Stimulated activated CD4-positive, alpha-beta T cell treated with anti-CD3 and anti-CD28 coated beads, Interleukin-15, amount 100 ng/mL, for 1 hour (primary cell): ENCODE measurements at places on chromosomes 2 and 18.

DNA sequence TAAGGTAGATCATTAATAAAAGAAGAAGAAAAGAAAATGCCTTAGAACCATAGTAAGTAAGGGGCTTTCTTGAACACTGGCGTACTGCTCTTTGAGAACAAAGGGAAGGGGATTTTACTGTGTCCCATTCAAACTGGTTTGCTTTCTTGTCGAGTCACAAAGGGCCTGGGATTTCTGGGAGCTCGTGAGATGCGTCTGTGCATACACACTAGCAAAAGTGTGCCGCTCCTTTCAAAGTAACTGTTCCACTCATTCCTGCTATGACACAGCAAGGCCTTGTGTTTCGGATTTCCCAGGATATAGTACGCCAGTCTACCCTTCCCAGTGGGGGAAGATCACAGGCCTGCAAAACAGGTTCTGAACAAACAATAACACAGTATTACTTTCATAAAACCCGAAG lies 93.0 kb downstream of the KCTD18 start:
- no peak for DNase-seq

DNA sequence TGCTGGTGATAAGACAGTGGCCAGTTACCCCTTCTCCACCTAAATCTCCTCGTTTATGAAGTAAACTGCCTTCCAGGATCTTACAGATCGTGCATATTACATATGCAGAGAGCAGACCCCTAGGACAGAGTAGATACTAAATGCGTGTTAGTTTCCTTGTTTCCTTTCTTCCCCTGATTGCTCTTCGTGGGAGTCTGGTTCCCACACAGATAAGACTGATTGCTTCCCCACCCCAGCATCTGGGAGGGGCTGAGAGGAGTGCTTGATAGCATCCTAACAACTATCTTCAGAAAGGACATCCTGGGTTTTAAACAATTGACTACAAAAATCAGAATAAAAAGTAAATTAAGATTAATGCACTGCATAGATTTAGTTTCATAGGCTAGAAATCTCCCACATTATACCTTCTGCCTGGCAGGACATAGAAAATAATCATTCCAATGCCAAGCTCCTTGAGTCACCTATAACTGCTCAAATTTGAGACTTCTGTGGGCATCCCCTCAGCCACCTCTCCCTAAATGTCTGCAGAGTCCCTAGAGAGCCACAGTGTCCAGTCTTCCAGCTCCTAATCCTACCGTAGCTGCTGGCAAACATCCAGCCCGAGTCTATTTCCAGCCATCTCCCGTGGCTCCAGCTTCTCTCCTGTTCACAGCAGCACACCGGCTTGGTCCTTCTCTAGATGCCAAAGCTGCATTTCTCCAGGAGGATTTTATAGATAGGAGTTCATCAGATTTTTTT lies 128.3 kb downstream of the LRRC30 start:
- no peak for DNase-seq

- no peak for DNase-seq
Measured at GRCh38 chr2:212052412-212053159, 486.0 kb downstream of the ERBB4 start.

DNA sequence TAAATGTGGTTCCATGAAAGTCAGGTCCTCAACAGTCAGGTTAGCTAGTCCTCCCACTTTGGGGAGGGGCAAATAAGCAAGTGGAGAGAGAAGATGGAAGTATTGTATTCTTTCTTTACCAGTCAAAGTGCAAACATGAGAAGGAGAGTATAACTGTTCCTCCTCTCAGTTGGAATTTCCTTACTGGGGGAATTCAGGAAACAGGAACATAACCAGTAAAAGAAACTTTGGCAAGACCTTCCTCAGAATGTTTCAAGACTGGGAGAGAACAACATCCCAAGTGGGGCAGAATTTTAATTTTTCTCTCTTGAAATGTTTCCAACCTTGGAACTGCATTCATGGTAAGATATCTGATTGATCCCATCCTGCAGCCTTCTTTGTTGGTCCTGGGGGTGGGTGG lies 552.4 kb upstream of the TNP1 start:
- DNase-seq = no peak

DNA sequence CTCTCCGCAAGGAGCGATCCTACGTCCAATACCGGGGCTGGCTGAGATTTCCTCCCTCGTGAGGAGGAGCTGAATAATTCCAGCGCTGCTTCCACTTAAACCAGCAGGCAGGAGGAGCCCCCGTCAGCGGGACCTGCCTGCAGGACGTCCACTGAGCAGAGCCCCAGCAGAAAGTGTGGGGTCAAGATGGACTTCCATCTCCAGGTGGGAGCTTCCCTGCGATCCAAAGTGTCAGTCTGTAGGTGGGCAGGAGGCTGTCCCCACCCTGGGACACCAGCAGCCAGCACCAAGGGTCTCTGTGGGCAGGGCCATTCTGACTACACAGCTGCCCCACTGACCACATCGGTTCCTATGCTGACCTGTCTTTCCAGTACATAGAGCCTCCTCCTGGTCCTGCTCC lies 462 bp upstream of the OTOS start:
- no peak for DNase-seq

- no peak for DNase-seq
Measured at GRCh38 chr2:142041996-142042395, 88.8 kb downstream of the LRP1B start.

DNA sequence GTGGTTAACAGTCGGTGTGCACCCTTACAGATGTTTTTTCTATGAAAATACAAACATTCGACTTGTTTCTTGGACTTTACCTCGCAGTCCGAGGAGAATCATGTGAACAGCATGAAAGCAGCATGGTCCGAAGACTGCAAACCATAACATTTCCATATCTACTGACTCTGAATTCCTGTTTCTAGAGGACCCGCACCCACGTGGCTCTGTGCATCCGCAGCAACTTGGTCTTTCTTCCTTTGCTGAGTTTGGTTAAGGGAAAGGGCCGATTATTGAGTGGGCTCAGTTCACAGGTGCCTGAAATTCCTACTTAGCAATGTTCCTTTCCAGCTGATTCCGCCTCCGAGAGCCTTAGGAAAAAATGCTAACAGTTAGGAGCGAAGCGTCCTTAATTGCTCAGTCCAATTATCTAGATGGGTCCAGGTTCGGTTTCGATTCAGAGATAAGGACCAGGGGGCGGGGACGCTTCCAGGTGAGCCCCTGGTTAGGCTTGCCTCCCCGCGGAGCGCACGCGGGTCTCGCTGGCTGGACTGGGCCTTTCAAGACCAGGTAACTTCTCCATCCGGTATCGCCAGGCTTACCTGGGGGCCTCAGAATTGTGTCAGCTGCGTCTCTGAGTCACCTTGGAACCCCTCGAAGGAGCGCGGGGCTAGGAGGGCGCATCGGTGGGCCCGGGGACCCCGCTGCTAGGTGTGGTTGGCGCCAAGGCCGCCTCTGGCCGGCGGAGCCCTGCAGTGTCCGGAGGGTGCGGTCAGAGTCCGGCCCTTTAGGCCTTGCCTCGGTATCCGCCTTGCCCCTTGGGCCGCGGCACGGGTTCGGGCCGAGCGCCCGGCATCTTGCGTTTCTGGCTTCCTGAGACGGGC lies 1.1 kb upstream of the B3GNT2 start:
- no peak for DNase-seq
